ENCODE measurements at places on chromosomes 7 and 10. TPM values are rescaled to one million over a fixed set of nuclear protein-coding genes. Genes with fewer than 3 reads are reported as not detected.

DNA sequence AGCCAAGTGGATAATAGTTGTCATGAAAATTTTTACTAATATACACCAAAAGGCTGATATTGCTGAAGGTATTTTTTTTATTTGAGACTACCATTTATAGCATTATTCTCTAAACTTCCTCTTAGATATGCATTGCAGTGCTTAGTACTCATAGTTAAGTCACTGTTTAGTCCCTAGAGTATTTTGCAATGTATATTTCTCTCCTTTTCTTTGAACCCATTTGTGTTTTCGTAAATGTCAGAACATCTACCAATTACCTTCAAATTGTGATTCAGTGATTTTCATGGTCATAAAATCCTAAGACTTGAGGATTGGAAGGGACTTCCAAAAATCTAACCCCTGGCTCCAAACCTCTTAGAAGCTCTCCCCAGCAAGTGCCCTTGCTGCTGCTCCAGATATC is 21.5 kb upstream of the CYP26C1 start:
- no peaks in the 10 kb centered on the region for H3K4me1 ChIP-seq
- no peaks in the 10 kb centered on the region for H3K36me3 ChIP-seq
- no peaks in the 10 kb centered on the region for H3K27me3 ChIP-seq
- DNase-seq = no peak

GRCh38 chr7:101162551-101163278 is 2.7 kb downstream of the VGF start:
- peaks cover 26% of the 10 kb centered on the region for H3K27me3 ChIP-seq
- H3K4me1 ChIP-seq = no peaks in the 10 kb centered on the region
- DNase-seq = peak; percentile 84

The GBX1 gene
- total RNA-seq = not detected

- no peak overlapping the region for H3K27ac ChIP-seq
- no peak for DNase-seq
- H3K36me3 ChIP-seq = no peaks in the 10 kb centered on the region
- no peak overlapping the region for H3K4me3 ChIP-seq
- no peaks in the 10 kb centered on the region for H3K4me1 ChIP-seq
- no peaks in the 10 kb centered on the region for H3K27me3 ChIP-seq
These were observed 32.7 kb upstream of the RBAK start for GRCh38 chr7:5012985-5013384.

- H3K4me1 ChIP-seq = peaks cover 36% of the 10 kb centered on the region
- no peaks in the 10 kb centered on the region for H3K27me3 ChIP-seq
- peak overlapping the region; percentile 34 for H3K4me3 ChIP-seq
- H3K36me3 ChIP-seq = no peaks in the 10 kb centered on the region
- DNase-seq = peak; percentile 80
These were observed 24.2 kb downstream of the IFIT3 start for GRCh38 chr10:89351780-89352597.

DNA sequence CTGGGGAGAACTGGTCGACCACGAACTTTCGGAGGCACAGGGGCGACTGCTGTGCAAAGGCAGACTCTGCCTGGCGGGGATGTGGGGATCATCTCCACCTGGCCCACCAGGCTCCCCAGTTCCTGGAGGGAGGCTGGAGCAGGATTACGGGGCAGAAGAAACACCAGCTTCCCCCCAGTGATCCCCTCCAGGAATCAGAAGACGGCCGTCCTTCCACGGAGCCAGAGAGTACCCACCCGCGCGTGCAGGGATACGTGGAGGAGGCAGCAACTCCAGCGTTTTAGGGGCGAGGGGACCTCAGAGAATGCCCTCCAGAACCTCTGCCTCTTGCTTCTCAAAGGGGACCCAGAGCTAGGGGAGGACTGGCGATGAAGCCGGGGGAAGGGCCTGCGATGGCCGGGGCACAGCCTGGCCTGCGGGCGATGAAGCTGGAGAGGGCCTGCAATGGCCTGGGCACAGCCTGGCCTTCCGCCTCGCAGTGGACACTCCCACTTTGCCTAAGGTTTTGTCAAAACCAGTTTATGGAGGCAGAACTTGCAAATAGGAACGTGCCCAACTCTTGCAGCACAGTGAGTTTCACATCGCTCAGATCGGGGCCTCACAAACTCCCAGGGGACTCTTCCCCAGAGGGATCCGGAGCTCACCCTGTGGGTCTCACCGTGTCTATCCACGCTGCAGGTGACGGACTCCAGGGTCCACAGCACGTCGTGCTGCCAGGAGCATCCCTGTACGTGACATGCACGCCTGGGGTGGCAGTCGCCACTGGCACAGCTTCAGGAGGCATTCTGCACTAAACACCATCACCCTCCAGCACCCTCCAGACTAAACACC is 77.9 kb upstream of the PDGFA start:
- no peaks in the 10 kb centered on the region for H3K27me3 ChIP-seq
- peaks cover 2% of the 10 kb centered on the region for H3K36me3 ChIP-seq
- no peak for DNase-seq
- H3K4me3 ChIP-seq = no peak overlapping the region
- H3K4me1 ChIP-seq = peaks cover 3% of the 10 kb centered on the region
- H3K27ac ChIP-seq = no peak overlapping the region

The PRF1 gene
- 8.8 TPM for total RNA-seq

The TCAF2 gene
- 4.2 TPM for total RNA-seq

- no peaks in the 10 kb centered on the region for H3K27me3 ChIP-seq
- no peaks in the 10 kb centered on the region for H3K36me3 ChIP-seq
- no peak overlapping the region for H3K27ac ChIP-seq
- no peak for DNase-seq
- H3K4me1 ChIP-seq = no peaks in the 10 kb centered on the region
These were observed 180.6 kb upstream of the AGR3 start for GRCh38 chr7:17062151-17063044.

DNA sequence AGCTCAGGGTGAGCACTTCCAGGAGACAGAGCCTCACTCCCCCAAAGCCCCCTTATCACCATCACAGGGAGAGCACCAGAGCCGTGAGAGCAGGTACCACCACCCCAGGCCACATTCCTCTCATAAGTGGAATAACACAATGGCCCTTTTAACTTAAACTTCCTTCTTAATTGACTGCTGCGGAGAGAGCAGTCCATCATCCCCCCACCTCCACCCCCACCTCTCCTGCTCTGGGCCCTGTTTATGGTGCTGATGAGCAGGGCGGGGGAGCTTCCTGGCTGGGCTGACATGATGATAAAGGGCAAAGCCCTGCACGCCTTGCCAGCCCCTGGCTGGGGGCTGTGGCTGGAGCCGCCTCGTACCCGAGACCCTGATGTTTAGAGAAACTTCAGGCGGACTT is 81.4 kb upstream of the PODXL start:
- H3K27ac ChIP-seq = no peak overlapping the region
- H3K4me3 ChIP-seq = no peak overlapping the region
- no peaks in the 10 kb centered on the region for H3K27me3 ChIP-seq
- H3K36me3 ChIP-seq = no peaks in the 10 kb centered on the region

DNA sequence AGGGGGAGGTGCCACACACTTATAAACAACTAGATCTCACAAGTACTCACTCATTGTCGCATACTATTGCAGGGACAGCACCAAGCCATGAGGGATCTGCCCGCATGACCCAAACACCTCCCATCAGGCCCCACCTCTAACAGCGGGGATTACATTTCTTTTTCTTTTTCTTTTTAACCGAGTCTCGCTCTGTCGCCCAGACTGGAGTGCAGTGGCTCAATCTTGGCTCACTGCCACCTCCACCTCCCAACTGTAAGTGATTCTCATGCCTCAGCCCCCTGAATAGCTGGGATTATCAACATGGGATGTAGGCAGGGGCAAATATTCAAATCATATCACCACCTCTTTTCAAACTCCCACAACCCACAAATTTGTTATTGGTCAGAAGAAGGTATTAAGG is 76.7 kb downstream of the SKAP2 start:
- no peaks in the 10 kb centered on the region for H3K4me1 ChIP-seq
- H3K27ac ChIP-seq = no peak overlapping the region
- no peaks in the 10 kb centered on the region for H3K27me3 ChIP-seq
- H3K36me3 ChIP-seq = no peaks in the 10 kb centered on the region

DNA sequence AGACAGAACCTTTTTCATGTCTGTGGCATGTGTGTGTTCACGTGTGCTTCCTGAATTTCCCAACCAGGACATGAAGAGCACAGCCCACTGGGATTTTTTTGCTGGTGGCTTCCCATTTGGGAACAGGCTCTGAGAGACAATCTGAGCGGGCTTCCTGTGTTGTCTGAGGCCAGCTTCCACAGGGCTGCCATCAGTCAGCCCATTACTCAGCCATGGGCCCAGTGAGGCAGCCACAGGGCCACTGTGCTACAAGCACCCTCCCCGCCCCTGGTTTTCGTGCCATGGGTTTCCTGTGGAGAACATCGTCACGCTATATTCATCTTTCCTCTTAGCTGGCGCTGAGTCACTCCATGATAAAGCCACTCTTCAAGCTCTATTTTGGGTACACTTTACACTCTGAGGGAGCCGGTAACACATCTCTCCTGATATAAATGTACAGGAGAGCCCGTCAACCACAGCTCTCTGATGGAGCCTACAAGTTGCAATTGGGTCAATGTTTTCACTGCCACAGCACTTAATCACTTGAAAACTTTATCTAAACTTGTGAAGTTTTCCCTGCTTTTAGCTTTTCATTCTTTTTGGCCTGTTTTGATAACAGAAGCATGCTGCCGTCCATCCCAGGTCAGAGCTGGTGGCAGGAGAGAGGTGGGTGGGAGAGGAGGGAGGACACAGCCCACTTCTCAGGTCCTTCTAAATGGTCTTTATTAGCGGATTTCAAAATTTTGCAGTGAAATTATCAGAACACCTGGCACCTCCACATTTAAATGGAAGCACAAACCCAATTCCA is 96.9 kb downstream of the HIPK2 start:
- H3K4me1 ChIP-seq = peaks cover 54% of the 10 kb centered on the region
- H3K27ac ChIP-seq = peak overlapping the region; percentile 86
- DNase-seq = no peak
- no peaks in the 10 kb centered on the region for H3K36me3 ChIP-seq

DNA sequence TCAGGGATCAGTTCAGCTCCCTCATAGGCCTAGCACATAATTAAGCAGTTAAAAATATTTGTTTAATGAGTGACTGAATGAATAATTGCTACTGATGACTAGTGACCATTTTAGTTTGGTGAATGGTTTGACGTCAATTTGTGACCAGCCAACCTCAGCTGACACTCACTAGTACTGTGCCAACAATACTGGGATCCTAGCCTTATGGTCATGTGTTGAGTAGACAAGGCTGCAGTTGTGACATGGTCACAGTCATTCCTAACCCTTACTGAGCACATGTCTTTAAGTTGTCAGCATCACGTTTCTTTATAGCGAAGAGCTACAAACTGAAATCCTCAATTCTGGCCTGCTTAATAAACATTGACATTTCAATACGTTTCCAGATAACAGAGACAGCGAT is 86.9 kb upstream of the SLC26A5 start:
- H3K4me3 ChIP-seq = no peak overlapping the region
- no peaks in the 10 kb centered on the region for H3K27me3 ChIP-seq
- no peaks in the 10 kb centered on the region for H3K4me1 ChIP-seq
- no peaks in the 10 kb centered on the region for H3K36me3 ChIP-seq
- DNase-seq = no peak

DNA sequence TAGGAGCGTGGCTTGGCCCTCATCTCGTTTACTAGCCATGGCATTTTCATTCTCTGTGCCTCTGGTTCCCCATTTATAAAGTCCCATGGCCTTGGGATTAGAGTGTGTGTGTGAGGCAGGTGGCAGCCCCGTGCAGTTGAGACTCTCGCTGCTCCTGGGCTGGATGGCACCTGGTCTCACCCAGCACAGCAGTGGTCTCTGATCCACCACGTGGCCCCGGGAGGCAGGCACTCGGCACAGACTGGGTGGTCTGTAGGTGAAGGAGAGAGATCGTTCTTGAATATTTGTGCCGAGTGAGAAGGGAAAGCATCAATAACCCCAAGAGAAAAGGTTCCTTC is 50.4 kb downstream of the CALML3 start:
- no peak overlapping the region for H3K27ac ChIP-seq
- H3K27me3 ChIP-seq = no peaks in the 10 kb centered on the region
- peaks cover 8% of the 10 kb centered on the region for H3K4me1 ChIP-seq

All from kidney (tissue), 22 donors.